Activated CD4-positive, alpha-beta T cell treated with anti-CD3 and anti-CD28 coated beads, Interleukin-2, amount 10 ng/mL, durations not matched to agents 7 days and 5 days (primary cell): ENCODE measurements at places on chromosomes 4 and X. TPM values are rescaled to one million over a fixed set of nuclear protein-coding genes. Genes with fewer than 3 reads are reported as not detected.

DNA sequence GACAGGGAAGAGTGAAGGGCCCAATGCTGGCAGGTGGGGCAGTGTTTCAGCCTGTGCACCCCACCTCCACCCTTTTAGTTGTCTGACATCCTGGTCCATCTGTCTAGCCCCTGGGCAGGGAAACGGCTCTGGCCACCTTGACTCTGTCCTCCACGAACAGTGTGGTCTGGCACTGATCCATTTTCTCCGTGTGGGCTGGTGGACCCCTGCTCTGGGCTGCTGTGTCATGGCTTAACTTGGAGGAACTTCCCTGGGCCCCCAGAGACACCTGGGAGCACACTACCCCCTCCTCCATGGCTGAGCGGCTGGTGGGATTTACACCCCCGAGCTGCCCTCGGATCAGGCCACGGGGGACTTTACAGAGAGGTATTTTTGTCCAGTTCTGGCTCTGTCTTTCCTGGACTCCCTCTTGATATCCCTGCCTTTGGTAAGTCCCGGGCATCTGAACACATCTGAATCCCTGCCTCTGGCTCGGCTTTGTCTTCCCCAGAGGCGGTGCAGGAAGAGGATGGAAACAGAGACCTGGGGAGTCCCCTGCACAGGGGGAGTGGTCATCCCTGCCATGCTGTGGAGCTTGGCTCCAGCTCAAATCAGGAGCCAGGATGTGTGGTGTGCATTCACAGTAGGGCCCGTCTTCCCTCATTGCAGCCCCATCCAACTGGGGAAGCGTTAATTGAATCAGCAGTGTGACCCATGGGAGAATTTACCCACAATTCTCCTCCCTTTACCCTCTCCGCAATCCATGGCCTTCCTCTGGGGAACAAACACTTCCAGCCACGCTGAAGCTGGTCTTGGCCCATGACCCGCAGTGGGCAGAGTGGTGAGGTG, 6.3 kb upstream of the NKX1-1 start:
- no peak for DNase-seq

GRCh38 chr4:175456131-175456530, 355.9 kb downstream of the GPM6A start:
- DNase-seq = no peak

GRCh38 chr4:119299741-119300100, 22.2 kb downstream of the FABP2 start:
- peak; percentile 7 for DNase-seq

DNA sequence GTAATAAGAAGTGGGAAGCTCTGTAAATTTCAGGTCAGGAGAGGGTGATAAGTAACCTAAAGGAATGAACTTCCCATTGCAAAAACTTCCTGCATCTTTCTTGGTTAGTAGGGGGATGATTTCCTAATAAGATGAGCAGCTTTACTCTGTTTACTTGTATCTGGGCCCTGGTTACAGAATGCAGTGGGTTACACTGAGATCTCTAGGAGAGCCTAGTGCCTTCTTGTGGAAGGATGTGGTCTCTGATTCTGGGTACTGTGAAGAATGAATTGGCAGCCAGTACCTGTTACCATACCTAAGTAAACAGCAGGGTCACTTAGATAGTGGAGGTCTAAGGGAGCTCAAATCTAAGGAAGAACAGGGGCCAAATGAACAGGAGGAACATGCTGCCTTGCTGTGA, 320.6 kb downstream of the ARHGAP10 start:
- DNase-seq = peak; percentile 76

GRCh38 chrX:2677764-2678163, 13.3 kb upstream of the CD99 start:
- DNase-seq = no peak

GRCh38 chr4:113272523-113272922, 223.1 kb downstream of the ANK2 start:
- DNase-seq = no peak

GRCh38 chrX:110003167-110004156, 548 bp downstream of the TMEM164 start:
- DNase-seq = peak; percentile 6

DNA sequence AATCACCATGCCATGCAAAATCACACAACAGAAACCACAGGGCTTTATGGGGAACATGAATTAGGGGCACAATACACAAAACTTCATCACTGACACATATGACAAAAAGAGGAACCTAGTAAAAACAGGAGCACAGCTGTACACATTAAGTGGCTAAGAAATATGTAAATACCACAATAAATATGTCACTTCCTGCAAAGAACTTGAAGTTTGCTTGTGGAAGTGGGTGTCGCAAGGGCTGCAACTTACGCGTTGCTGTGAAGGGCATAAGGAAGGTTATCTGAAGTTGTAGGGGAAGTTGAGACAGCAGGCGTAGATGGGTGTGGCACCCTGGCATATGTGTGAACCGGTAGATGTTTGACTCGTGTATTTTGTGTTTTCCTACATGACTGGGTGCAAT, 42.4 kb downstream of the CLCN4 start:
- no peak for DNase-seq

DNA sequence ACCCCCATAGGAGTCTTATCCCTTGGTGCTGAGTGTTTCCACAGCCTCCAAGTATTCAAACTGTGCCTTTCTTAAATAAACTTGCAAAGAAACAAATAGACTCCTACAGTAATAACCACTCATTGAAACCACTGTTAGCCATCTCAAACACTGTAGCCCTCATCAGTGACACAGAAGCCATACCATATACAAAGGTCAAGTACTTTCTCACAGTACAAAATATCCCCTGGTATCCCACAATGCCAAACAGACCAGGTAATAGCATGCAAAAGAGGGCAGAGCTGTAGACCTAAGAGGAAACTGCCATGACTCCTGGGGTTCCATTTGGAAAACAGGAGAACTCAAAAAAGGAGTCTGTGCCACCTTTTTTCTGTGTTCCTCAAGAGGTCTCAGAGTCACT, 173.8 kb upstream of the PPP1R2C start:
- DNase-seq = no peak

- no peak for DNase-seq
Observed at GRCh38 chr4:90960433-90960832, 833.2 kb downstream of the CCSER1 start.

- no peak for DNase-seq
Observed at GRCh38 chrX:45187731-45188130, 12.9 kb downstream of the DIPK2B start.

DNA sequence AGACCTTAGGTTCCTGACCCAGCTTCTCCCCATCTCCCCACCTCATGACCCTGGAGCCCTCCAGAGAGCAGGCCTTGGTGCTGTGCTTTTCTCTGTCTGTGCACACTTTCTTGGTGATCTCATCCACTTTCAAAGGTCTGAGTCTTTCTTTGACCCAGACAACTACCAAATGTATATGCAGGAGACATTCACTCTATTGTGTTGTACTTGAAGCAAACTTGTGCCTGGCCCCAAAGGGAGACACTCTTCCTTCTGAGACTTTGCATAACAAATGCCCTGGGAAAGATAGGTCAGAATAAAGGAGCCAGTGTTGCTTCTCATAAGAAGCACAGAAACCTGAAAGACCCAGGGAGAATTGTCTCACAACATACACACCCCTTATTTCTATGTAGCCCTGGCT, 54.3 kb upstream of the TLR2 start:
- DNase-seq = no peak

- no peak for DNase-seq
Observed at GRCh38 chr4:146632770-146633470, 5.8 kb upstream of the POU4F2 start.

DNA sequence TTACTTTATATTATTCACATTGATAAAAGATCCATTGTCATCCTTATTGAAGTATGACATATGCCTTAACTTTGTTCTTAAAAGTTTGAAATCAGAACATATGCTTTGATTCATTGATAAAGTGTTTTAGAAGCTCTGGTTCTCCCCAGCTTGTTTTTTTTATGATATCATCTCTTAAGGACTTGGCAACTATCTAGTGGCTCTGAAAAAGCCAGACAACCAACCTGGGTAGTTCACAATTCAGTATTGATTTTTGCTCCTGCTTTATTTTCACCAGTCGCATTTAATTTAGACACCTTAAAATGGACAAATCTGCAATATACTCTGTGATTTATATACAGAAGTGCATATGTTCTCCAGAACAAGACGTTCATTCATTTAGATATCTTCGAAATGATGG, 70.1 kb downstream of the GRIA2 start:
- no peak for DNase-seq

DNA sequence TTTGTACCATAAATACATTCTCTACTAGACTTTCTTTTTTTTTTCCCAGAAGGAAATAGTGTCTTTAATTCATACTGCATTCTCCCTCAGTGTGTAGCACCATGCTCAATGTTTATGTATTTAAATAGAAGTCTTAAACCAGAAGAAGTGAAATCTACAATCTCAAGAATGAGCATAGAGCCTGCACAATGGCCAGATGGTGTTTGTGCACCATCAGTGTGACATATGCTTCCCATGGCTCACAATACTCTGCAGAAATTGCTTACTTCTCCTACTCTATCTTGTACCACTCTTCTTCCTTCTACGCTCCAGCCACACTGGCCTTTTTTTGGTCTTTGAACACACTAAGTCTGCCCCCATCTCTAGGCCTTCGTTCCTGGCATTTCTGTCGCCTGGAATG, 2.6 kb upstream of the DOCK11 start:
- no peak for DNase-seq

DNA sequence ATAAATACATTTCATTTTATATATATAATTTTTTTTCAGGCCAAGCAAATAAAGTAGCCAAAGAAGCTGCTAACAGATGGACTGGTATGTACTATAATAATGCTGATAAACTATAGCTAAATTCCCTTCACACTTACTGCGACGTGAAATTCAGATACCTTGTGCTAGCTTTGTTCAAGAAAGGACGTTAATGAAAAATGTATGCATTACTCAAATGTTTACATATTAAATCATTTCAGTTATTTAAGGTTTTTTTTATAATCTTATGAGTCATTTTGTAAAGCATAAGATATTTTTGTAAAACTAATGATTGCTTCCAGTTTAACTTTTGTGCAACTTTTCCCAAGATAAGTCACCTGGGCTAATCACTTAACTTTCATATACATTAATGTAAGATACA, 57.2 kb upstream of the TMEM131L start:
- no peak for DNase-seq

The AMTN gene
- not detected for total RNA-seq

The UGT2B15 gene
- total RNA-seq = not detected

The AP1S2 gene
- total RNA-seq = 38.6 TPM

The ZMAT1 gene
- 5.8 TPM for total RNA-seq

The SPP1 gene
- total RNA-seq = 0.17 TPM

The ATOH1 gene
- not detected for total RNA-seq

The BTK gene
- not detected for total RNA-seq

The ZAR1 gene
- total RNA-seq = not detected

The RHOXF2B gene
- total RNA-seq = not detected

The GLRA2 gene
- not detected for total RNA-seq

The ASB12 gene
- total RNA-seq = not detected

The TSPAN6 gene
- total RNA-seq = not detected
